ENCODE measurements at places on chromosomes 12 and 14. TPM values are rescaled to one million over a fixed set of nuclear protein-coding genes. Genes with fewer than 3 reads are reported as not detected.

The LMNTD1 gene
- total RNA-seq: not detected

The E2F7 gene
- 3.5 TPM for total RNA-seq

DNA sequence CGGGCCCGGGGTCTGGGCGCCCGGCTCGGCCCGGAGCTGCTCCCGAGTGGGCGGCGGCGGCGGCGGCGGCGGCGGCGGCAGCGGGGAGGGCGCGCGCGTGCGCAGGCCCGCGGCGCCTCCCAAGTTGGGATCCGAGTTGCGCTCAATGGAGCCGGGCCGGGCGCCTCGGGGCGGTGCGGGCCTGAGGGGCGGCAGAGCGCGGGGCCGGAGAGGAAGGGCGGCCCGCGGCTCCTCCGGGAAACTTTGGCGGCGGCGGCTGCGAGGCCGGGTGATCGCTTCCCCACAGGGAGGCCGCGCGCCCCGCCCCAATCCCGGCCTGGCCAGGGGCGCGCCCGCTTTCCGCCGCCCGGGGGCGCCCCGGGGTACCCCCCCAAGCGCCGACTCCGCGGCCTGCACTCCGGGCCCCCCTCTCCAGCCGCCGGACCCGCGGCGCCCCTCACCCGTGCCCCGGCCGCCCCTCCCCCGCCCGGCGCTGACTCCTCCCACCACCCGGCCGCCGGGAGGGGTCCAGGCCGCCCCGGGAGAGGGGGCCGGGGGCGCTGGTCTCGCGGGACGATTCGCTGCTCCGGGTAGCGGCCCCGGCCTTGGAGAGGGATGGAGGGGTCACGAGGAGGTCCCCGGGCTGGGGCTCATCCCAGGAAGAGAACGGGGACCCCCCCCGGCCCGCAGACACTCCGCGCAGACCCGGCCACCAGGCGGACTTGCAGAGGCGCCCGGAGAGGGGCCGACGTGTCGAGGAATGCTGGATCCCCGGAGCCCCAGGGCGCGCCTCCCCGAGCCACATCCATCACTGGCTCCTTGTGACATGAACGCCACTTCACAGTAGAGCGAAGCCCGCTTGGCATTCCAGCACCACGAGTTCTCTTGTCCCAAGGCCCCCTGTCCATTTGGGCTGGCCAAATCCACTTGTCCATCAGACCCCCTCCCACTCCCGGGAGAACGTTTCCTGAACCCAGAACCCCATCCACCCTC lies at the start of gene RILPL1:
RILPL1 (minus strand) TSS at position 48 of the 972 bp plus-strand sequence. CDS start 237 bp downstream, outside the sequence.
- DNase-seq: peak; percentile 20
- H3K36me3 ChIP-seq: no peaks in the 10 kb centered on the region
- H3K27me3 ChIP-seq: no peaks in the 10 kb centered on the region
- H3K4me1 ChIP-seq: peaks cover 8% of the 10 kb centered on the region
- peak within 1 kb of the TSS; percentile 90 for H3K27ac ChIP-seq

- DNase-seq: no peak
- H3K4me1 ChIP-seq: no peaks in the 10 kb centered on the region
- H3K36me3 ChIP-seq: no peaks in the 10 kb centered on the region
- H3K27me3 ChIP-seq: no peaks in the 10 kb centered on the region
- no peak overlapping the region for H3K27ac ChIP-seq
- H3K4me3 ChIP-seq: no peak overlapping the region
Observed at GRCh38 chr14:91279354-91279753, 34.9 kb upstream of the GPR68 start.

DNA sequence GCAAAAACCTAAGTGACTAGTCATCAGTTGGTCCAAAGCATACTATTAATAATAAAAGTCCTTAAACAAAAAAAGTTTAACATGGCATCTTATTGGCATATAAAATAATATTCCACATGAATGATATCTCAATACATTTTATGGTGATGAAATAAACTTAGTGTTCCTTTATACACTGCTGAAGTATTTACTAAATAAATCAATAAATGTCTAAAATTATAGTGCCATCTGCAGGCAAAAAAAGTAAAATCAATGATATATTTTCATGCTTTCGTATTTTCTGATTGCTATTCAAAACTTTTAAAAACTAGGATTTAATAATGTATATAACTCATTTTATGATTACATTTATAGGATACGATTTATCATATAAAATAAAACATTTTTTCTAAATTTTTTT lies 30.5 kb downstream of the PUS7L start:
- no peaks in the 10 kb centered on the region for H3K27me3 ChIP-seq
- no peak overlapping the region for H3K27ac ChIP-seq
- H3K36me3 ChIP-seq: no peaks in the 10 kb centered on the region
- H3K4me3 ChIP-seq: no peak overlapping the region

DNA sequence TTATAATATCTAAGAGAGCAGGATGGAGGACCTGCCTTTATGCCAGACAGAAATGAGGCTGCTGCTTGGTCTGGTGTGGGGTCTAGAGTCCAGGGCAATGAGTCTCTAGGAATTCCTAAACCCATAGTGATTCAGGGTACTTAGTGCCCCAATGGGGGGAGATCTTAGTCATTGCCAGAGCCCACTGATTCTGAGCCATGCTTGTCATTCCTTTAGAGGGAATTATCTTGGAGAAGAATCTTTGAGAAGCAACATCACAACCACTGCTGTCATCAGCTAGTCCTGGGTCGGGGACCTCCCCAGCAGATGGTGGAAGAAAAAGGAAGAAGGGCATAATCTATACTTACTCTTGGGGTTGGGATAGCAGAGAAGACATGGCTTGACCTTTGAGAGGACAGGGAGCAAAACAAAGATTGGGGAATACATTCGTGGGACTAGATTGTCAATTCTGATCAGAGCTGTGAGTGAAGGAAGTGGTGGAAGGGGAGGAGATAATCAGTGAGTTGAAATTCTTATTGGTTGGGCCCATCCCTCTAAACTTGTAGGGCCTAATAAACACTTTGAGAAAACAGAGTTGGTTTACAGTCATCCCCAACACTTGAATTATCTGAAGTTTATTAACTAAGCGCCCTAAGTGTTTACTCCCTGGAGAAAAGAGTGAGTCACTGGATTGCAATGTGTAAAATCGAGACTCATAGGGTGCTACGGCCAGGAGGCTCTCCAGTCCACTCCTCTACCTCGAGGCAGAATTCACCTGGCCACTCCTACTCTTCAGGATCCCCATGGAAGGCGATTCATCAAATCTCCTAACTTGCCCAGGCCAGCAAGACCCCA lies 3.0 kb upstream of the KRT3 start:
- H3K4me1 ChIP-seq: no peaks in the 10 kb centered on the region
- DNase-seq: no peak
- no peaks in the 10 kb centered on the region for H3K36me3 ChIP-seq
- no peak overlapping the region for H3K4me3 ChIP-seq
- peaks cover 2% of the 10 kb centered on the region for H3K27me3 ChIP-seq
- H3K27ac ChIP-seq: no peak overlapping the region
